Mesothelial cell of epicardium (in vitro differentiated cells): ENCODE measurements at places on chromosomes 2 and 18.

DNA sequence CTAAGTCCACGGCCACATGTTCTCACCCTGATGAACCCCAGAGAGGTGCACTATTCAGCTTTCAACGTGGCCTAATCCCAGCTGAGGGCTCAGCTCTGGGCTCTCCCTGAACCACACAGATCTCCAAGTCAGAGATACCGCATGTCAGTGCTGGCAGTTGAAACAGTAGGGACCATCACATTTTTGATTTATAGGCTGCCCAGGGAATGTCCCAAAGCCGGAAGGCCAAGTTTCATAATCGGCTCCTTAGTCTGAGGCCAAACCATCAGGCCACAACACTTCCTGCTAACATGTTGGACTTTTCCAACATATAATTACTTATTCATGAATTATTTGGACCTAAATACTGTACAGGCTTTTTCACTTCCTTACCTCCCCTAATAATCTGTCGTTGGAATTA lies 91.9 kb upstream of the KLHL29 start:
- no peak for DNase-seq

DNA sequence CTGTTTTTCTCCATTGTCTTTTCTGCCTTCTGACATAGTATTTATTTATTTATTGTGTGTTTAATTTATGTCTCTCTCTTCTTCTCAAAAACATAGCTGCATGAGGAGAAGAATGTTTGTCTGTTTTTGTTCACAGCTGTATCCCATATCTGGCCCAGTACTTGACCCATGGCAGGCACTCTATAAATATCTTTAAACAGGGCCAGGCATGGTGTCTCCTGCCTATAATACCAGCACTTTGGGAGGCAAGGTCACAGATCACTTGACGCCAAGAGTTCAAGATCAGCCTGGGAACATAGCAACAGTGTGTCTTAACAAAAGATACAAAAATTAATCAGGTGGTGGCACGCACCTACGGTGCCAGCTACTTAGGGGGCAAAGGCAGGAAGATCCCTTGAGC lies 361.3 kb upstream of the KLHL29 start:
- DNase-seq = no peak

DNA sequence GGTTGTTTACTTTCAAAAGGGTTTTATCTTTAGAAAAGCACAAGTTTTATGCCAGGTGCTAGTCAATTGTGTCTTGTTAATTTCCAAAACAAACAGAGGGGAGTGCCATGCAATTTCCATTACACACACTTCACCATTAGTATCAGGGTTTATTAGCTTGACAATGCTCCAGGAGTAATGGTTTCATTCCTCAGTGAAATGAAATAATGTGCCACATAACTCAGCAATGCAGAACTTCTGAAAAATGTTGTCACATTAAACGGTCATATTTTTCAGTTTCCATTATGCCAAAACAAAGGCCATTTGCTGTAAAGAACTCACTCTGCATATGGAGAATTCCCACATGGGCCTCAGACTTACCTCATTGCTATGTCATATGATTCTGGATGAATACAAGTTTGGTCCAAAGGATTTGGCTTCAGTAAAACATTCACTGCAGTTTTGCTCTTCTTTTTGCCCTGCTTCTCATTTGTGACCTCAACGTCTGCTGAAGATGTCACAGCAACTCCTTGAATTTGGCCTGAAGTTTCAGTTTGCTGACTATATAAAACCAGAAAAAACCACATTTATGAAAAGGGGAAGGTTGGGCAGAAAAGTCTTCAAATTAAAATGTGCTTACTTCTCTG lies 198.2 kb downstream of the SRBD1 start:
- DNase-seq = no peak

DNA sequence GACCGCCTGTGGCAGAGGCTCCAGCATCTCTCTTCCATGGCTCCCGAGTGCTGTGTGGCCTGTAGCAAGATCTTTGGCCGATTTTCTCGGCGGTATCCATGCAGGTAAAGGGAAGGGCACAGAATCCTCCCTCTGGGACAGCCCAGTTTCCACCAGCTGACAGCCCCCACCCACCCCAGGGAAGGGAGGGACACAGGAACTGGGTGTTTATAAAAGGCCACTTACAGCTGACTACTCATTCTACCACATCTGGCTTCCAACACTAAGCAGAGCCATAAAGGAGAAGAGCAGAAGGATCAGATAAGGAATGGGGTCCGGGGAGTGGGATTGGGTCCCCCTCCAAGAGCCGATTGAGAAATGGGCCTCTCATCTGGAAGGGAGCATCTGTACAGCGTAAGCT lies 20.2 kb downstream of the RUFY4 start:
- DNase-seq = no peak

- no peak for DNase-seq
These were observed 352.2 kb downstream of the EN1 start for GRCh38 chr2:118495290-118495689.

- DNase-seq = no peak
These were observed 151.5 kb downstream of the GULP1 start for GRCh38 chr2:188443207-188443606.

GRCh38 chr18:42925036-42925435 lies 190.4 kb downstream of the RIT2 start:
- no peak for DNase-seq

- no peak for DNase-seq
These were observed 206.1 kb downstream of the GULP1 start for GRCh38 chr2:188497726-188498125.

- no peak for DNase-seq
These were observed 24.6 kb downstream of the FECH start for GRCh38 chr18:57561728-57562423.

- no peak for DNase-seq
These were observed 21.8 kb upstream of the NT5C1B start for GRCh38 chr2:18611184-18611583.

GRCh38 chr2:200945395-200945729 lies 18.1 kb downstream of the ORC2 start:
- DNase-seq = no peak

GRCh38 chr2:173264603-173265366 lies 89.9 kb upstream of the CDCA7 start:
- no peak for DNase-seq

GRCh38 chr2:227774011-227774624 lies 28.4 kb downstream of the SCYGR8 start:
- DNase-seq = no peak

DNA sequence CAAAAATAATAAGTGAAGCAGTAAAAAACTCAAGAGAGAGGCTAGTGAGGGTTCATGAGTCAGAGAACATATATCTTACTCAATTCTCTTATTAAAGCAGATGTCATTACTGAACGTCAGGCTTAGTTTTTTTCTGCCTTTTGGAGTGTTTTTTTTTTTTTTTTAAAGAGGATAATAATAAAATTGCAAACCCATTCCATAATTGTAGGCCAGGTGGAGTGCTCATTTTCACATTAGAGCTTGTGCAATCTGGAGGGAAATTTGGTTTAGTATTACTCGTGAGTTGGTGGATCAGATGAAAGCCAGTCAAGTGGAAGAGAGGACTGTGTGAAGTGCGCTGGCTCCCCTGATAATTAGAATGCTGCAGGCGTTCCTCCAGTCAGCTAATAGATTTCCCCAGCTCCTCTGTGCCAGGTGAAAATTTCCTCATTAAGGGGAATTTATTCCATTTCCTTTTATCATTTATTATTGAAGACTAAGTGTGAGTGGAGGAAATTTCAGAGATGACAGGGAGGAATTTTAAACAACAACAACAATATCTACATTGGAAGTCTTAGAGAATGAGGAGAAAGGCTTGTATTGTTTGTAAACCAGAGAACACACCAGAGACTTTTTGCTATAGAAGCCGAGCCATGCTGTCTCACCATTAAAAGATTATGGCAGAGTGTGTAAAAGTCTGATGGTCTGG lies 74.6 kb downstream of the CPS1 start:
- DNase-seq = no peak

DNA sequence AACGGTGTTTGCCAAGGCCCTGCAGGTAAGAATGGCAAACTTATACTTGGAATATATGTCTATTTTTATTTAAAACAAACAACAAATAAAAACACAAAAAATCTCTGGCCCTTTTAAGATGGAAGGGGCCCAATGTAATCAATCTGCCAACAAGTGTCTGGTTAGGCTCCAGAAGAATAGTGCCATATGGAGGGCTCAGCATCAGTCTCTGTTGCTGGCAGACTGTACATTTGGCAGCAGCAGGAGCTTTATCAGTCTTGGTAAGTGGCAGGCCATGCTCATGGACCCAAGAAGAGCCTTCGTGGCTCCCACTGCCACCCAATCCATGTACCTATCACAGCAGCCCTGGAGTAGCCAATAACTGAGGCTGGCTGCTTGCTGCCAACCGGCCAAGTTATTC lies 101.1 kb downstream of the GALNT3 start:
- no peak for DNase-seq

GRCh38 chr2:222315443-222316121 lies 16.8 kb upstream of the PAX3 start:
- DNase-seq = no peak

DNA sequence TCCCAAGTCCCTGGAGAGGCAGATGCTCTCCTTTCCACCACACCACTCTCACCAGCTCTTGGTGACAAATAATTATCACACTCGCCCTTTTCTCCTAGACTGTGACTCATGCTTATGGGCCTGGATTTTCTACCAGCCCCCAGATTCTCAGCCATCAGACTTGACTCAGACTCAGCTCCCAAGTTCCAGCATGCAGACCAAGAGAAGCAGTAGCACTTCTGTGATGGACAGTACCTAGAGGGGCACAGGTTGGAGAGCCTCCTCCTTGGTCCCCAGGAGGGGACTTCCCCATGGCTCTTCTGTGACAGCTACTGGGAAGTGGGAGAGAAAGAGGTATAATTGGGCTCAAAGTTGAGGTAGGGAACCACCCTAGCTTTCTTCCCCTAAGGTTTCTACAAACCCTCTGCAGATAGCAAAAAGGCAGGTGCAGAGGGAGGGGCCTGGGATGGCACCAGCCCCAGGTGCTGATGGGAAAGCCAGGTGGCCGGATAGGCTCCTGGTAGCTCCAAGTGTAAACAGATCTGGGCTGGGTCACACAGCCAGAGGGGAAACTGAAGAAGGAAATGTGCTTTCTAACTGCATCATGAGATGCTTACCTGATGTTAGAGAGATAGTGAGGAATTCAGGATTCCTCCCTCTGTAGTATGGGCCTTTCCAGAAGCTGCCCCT lies 4.1 kb downstream of the TCF23 start:
- DNase-seq = no peak

- DNase-seq = no peak
These were observed 6.8 kb upstream of the COX7A2L start for GRCh38 chr2:42367835-42368234.

GRCh38 chr18:31245820-31246219 lies 72.1 kb upstream of the DSG1 start:
- no peak for DNase-seq

GRCh38 chr2:84878896-84879583 lies 1.8 kb downstream of the TRABD2A start:
- no peak for DNase-seq

DNA sequence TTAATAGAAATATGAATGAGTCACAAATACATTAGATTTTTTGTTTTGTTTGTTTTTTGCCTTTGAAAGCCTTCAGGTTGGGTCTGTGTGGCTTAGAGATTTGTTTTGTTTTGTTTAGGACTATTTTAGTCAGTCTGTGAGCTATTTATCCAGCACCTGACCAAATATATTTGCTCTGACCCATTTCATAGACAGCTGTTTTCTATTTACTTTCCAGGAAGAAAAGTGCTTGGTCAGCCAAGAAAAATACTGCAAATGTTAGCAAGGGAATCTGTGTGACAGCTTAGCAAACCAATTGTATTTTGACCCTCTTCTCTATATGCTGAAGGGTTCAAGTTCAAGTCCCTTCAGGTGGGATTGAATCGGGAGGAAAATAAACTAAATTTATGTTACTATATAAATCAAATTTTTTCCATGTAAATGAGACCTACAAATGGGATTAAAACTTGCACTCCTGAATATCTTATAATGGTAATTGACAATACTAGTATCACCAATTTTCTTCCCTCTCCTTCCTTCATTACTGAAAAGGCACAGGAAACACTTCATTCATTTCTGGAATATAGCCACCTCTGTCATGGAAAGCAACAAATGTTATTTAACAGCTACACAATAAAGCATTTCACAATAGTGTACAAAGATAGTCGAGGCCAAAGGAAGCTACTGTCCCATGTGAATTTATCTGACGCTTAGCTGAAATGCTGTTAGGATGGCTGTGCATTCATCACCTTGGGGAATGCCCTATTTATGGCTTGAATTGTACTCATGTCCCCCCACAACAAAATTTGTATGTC lies 23.1 kb upstream of the KLF7 start:
- no peak for DNase-seq
